ENCODE measurements at places on chromosomes 5 and 9.

GRCh38 chr5:127872494-127872893 is 169.3 kb downstream of the CCDC192 start:
- DNase-seq: no peak

GRCh38 chr5:127555826-127556225 is 38.4 kb downstream of the PRRC1 start:
- DNase-seq: no peak

GRCh38 chr5:23332650-23333251 is 174.7 kb upstream of the PRDM9 start:
- DNase-seq: no peak

DNA sequence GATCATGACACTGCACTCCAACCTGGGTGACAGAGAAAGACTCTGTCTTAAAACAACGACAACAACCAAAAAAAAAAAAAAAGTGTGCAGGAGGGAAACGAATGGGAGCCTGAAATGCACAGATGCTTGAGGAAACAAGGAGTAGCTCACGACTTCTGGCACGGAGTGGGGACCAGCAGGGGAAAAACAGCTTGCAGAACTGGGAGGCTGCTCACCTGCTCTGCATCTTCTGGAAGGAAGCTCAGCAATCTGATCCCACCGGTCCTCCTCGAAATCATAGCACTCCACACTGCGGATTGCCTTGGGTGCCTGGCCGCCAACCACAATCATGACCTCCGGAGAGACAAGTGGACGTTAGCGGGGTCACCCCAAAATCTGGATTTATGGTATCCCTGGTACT is 96.2 kb downstream of the KLHL3 start:
- no peak for DNase-seq
